ENCODE measurements at places on chromosomes 4 and X. TPM values are rescaled to one million over a fixed set of nuclear protein-coding genes. Genes with fewer than 3 reads are reported as not detected.

The RXFP1 gene
- not detected for total RNA-seq

The FRG1 gene
- total RNA-seq, result 42.2 TPM

The SUPT20HL1 gene
- not detected for total RNA-seq

The PARM1 gene
- total RNA-seq, result 0.51 TPM

The TFE3 gene
- 47.4 TPM for total RNA-seq

The RGN gene
- total RNA-seq, result not detected

The PLP2 gene
- 324 TPM for total RNA-seq

The PF4V1 gene
- total RNA-seq, result not detected

The EDA2R gene
- 10.3 TPM for total RNA-seq

The NIPAL1 gene
- 0.37 TPM for total RNA-seq

The TMEM129 gene
- 27.6 TPM for total RNA-seq

The PRDX4 gene
- 273 TPM for total RNA-seq

The HPGD gene
- total RNA-seq, result 83.9 TPM

The UGT2B10 gene
- not detected for total RNA-seq

The MSN gene
- 294 TPM for total RNA-seq

The SLC10A3 gene
- total RNA-seq, result 43.5 TPM

The USP17L21 gene
- not detected for total RNA-seq

The AR gene
- total RNA-seq, result 3.5 TPM

The MOB1B gene
- 5.7 TPM for total RNA-seq

The BOD1L1 gene
- total RNA-seq, result 12.5 TPM

The DNAAF6 gene
- not detected for total RNA-seq

The MTCP1 gene
- 16.0 TPM for total RNA-seq

The MAGEC2 gene
- not detected for total RNA-seq

The PAGE1 gene
- not detected for total RNA-seq

The CABS1 gene
- total RNA-seq, result not detected

The HTN1 gene
- total RNA-seq, result not detected

The GPR78 gene
- not detected for total RNA-seq

The OPHN1 gene
- total RNA-seq, result 1.7 TPM

The RAB39B gene
- total RNA-seq, result 0.80 TPM
